ENCODE measurements at places on chromosomes 1 and 21. TPM values are rescaled to one million over a fixed set of nuclear protein-coding genes. Genes with fewer than 3 reads are reported as not detected.

BCL2L15 gene
- 197 TPM for total RNA-seq

ABCA4 gene
- total RNA-seq = 0.34 TPM

F5 gene
- total RNA-seq = 2.5 TPM

CNTN2 gene
- total RNA-seq = 0.51 TPM

MARK1 gene
- total RNA-seq = 1.8 TPM

TMPRSS2 gene
- 566 TPM for total RNA-seq

TRIM17 gene
- 0.76 TPM for total RNA-seq

AMY1C gene
- total RNA-seq = not detected

KLHL20 gene
- 25.1 TPM for total RNA-seq

CELA2B gene
- total RNA-seq = not detected

F13B gene
- total RNA-seq = not detected

RAB25 gene
- 242 TPM for total RNA-seq

SLC22A15 gene
- total RNA-seq = 2.7 TPM

CADM3 gene
- 2.7 TPM for total RNA-seq

RNU1-4 gene
- 2,378 TPM for total RNA-seq
